ENCODE measurements at places on chromosomes 4 and X. TPM values are rescaled to one million over a fixed set of nuclear protein-coding genes. Genes with fewer than 3 reads are reported as not detected.
A peak's percentile ranks its signal among the peaks of the same experiment; 100 is the strongest.

DNAJB14 gene
- 58.0 TPM for total RNA-seq

LDB2 gene
- total RNA-seq: 27.0 TPM

N4BP2 gene
- 1.0 TPM for total RNA-seq

AMER1 gene
- 2.0 TPM for total RNA-seq

DNA sequence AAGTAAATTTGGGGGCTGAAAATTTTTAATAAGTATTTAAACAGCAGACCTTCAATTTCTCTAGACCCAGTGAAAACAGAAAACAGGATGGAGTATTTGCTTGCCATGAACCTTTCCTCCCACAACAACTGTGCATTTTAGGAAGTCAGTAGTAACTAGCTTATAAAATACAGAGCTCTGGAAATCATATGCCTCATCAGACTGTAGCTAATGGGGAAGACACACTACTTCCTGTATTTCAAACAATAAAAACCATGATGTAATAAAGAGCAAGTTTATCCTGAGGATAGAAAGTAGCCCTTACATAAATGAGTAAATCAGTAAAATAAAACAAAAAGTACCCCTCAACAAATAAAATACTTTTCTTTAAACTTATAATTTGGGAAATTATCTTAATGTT is 280.1 kb upstream of the ZFP42 start:
- DNase-seq: no peak

DNA sequence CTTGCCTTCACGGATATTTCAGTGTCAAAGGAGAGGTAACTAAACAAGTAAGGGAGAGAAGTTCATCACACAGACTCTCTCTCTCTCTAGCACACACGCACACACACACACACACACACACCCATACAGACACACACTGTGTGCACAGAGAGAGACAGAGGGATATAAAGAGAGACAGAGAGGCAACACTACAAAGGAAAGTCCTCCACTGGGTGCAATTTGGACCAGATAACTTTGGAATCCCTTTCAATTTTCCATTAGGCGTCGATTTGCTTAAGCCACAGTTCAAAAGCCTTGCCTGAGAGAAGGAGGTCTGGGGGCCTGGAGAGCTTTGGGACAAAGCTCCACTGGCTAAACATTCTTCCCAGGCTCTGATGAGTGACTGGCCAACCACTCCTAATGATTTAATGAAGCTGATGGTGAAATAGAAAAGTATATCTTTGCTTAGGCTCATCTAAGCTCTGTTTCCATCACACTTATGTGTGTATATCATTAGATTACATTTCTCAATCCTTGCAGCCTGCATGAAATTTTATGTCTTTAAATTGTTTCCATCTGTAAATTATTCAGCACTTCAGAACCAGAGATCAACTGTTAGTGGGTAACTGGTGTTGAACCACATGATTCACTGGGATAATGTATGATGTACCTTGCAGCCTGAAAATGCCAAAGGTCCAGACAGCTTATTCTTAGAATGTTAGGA is 180.8 kb downstream of the MAGEB17 start:
- DNase-seq: no peak

DNA sequence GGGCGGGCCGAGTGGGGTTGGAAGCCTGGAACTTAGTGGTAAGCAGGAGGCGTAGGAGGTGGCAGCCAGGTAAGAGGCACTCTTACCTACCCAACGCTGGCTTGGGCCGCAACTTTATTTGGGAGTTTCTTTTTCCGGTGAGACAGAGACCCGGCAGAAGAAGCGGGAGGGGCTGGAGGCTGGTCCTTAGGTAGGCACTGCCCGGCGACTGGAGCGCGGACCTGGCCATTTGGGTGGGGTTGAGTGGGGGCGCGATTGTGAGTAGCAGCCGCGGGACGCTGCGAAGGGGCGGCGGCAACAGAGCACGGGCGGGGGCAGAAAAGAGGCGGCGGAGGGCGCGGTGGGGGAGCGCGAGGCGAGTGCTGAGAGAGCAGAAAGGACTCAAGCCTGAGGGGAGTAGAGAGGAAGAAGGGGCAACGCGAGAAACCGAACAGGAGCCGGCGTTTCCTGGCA is 334 bp upstream of the POU4F2 start:
- no peak for DNase-seq

DNA sequence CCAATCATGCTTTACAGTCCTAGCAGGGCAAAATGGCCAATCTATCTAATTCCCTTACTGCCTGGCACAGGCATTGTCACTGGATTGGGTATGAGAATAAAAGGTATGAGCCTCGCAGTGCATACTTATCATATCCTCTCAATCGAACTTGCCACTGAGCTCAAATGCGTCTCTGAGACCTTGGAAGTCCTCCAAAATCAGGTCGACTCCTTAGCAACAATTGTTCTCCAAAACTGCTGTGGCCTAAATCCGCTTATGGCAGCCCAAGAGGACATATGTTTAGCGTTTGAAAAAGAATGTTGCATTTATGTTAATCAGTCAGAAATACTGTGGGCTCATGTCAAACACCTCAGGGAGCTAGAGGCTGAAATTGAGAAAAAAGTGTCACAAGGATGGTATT is 69.7 kb downstream of the SPIN4 start:
- no peak for DNase-seq

- peak; percentile 97 for DNase-seq
Observed at GRCh38 chrX:48801280-48802088, at the start of gene HDAC6. TSS of gene HDAC6 (plus strand) at chrX:48802067. CDS start at chrX:48802693, 626 bp downstream.

- DNase-seq: no peak
Observed at GRCh38 chrX:138946926-138947325, 235.4 kb upstream of the FGF13 start.

DNA sequence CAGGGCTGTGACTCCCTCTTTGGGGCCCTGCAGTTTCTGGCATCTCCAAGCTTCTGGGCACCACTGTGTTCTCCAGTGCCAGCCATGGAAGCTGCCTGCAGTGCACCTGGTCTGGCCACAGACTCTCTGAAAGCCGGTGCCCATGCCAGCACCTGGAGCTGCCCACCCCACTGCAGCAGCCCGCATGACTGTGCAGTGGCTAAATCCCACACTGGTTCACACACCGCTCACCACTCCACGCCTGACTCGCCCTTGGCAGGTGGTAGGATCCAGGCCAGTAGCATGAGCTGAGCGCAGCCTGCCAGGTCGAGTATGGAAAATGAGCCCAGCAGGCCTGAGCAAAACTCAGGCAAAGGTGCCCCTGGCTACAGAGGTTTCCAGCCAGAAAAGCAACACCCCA is 72.8 kb upstream of the INTU start:
- no peak for DNase-seq

DNA sequence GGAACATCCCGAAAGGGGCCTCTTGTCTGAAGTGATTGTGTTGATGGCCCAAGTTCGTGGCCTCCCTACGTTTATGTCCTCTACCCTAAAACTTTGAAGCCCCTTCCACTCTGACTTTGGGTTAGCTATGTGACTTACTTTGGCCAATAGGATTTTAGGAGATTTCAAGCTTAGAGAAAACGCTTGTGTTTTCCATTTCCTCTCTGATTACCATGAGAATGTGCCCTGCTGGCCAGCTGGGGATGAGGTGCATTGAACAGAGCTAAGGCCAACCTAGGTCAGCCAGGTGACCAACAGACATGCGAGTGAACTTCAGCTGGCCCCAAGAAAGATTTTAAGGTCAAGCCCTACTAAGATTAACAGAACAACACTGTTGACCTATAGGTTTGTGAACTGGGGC is 82.4 kb downstream of the SLC2A9 start:
- DNase-seq: no peak

DNA sequence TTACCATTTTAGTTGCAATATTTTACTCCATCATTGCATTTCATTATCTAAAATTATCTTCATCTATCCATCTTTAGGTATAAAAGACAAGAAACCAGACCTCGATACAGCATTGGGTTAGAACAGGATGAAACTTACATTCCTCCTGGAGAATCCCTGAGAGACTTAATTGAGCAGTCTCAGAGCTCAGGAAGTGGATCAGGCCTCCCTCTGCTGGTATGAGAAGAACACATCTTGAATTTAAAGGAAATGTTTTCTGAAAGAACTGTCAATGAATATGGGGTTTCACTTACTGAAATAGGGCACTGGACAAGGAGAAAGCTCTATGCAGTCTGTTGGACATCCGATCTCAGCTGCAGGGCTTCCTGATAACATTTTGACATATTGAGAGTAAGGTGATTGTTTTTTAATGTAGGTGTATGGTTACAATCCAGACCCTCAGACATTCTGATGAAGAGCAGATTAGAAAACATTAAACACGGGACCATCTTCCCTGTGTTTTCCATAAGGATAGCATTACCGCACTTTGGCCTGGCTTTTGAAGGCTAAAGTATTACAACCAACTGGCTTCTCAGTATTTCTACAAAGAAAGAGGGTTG is 367.2 kb downstream of the BMPR1B start:
- DNase-seq: peak; percentile 51

All from HFFc6 (cell line).